NCI-H2107 (cell line): ENCODE measurements at places on chromosomes 3 and 15.
A peak's percentile ranks its signal among the peaks of the same experiment; 100 is the strongest.

GRCh38 chr15:94000606-94001005 lies 230.8 kb upstream of the MCTP2 start:
- DNase-seq = no peak

- DNase-seq = no peak
Observed at GRCh38 chr15:63052077-63052841, 9.7 kb downstream of the TPM1 start.

- no peak for DNase-seq
Observed at GRCh38 chr3:165390166-165390565, 194.0 kb upstream of the SLITRK3 start.

DNA sequence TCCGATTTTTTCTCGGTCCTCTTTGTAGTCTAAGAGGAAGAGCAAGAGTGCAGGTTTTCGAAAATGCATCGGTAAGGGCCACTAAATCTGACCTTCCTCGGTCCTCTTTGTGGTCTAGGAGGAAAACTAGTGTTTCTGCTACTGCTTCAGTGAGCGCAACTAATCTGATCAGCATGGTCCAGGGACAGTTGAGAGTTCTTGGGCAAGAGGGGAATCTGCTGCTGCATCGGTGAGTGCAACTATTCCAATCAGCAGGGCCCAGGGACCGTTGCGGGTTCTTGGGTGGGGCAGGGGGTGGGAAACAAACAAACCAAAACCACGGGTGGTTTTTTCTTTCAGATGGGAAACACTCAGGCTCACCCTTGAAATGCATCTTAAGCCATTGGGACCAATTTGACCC lies 10.5 kb upstream of the OSBPL11 start:
- no peak for DNase-seq

- peak; percentile 52 for DNase-seq
Observed at GRCh38 chr3:86563400-86563970, 427.5 kb downstream of the VGLL3 start.

GRCh38 chr3:86930831-86931230 lies 60.1 kb downstream of the VGLL3 start:
- DNase-seq = no peak

GRCh38 chr3:15286022-15286421 lies 46.4 kb downstream of the SH3BP5 start:
- no peak for DNase-seq

- DNase-seq = no peak
Observed at GRCh38 chr3:75342425-75342824, 321.7 kb upstream of the FRG2C start.

- DNase-seq = no peak
Observed at GRCh38 chr3:53215816-53216215, 40.0 kb downstream of the TKT start.

DNA sequence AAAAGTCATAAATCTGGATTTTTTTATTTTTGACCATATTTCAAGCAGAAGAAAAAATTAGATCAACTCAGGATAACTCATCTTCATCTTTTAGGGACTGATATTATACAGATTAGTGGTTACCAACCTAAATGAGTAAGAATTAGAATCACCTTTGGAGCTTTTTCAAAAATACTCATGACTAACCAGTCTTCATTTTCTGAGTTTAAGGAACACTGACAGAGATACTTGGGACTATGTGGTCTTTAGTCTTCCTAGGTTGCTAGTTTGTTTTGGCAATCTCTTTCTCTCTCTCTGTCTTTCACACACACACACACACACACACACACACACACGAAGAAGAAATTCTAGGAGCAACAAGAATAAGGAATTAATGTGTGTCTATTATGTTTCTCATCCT lies 50.1 kb downstream of the TMOD3 start:
- DNase-seq = no peak

GRCh38 chr3:113018536-113019181 lies 27.9 kb downstream of the GTPBP8 start:
- no peak for DNase-seq

- no peak for DNase-seq
Observed at GRCh38 chr3:147760941-147761340, 351.8 kb downstream of the ZIC1 start.

GRCh38 chr3:72891053-72891855 lies 3.4 kb downstream of the GXYLT2 start:
- DNase-seq = no peak

DNA sequence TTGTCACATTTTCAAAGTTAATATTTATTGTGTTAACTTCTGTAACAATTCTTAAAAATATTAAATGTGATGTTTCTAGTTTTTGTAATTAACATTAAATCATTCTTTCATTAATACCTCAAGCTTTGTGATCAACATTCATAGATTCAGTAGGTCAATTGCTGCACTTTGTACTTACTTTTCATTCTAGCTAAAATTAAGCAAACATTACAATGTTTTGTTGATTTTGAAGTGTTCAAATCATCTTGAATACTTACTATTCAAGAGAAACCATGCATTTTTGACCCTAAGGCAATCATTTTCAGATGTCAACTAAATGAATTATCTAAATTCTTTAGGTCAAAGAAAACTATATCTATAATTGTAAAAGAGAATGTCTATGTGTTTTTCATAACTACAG lies 933.1 kb downstream of the NAALADL2 start:
- DNase-seq = no peak

DNA sequence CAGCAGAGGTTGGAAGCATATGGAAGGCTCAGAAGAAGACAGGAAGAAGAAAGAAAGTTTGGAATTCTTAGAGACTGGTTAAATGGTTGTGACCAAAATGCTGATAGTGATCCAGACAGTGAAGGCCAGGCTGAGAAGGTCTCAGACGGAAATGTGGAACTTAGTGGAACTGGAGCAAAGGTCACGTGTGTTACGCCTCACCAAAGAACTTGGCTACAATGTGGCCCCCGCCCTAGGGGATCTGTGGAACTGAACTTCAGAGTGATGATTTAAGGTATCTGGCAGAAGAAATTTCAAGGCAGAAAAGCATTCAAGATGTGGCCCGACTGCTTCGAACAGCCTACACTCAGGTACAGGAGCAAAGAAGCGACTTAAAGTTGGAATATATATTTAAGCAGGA lies 83.1 kb downstream of the MYO5A start:
- DNase-seq = no peak

GRCh38 chr3:125401402-125401801 lies 26.3 kb upstream of the ZNF148 start:
- no peak for DNase-seq
